Osteocyte (in vitro differentiated cells): ENCODE measurements at places on chromosomes 5 and 9.

- no peak for DNase-seq
These were observed 15.1 kb downstream of the ROPN1L start for GRCh38 chr5:10456583-10457420.

DNA sequence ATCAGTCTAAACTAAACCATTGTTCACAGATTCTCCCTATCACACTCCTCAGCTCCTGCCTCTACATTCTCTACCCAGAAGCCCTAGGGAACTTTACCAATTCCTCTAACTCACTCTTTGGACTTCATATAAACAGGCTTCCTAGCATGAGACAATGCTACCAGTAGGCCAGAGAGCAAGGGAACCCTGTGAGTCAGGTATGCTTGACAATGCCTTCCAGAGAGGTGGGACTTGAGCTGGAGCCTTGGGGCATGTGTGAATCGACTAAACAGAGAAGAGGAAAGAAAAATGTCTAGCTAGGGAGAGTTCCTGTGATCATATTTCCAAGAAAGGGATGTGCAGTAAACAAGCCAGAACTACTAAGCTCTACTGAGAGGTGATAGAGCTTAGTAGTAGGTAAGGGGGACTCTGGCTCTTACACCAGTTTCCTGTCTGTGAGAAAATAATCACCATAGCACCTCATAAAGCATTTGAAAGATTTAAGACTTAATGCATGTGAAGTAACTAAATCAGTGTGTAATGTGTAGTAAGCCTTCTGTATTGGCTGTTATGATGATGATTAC is 6.4 kb upstream of the RFK start:
- DNase-seq: no peak

- no peak for DNase-seq
These were observed 11.2 kb downstream of the IER5L start for GRCh38 chr9:129166623-129167557.

GRCh38 chr5:55402199-55402598 is 94.4 kb downstream of the MTREX start:
- DNase-seq: no peak

GRCh38 chr5:139133282-139133681 is 64.9 kb downstream of the SIL1 start:
- no peak for DNase-seq

GRCh38 chr5:110899566-110900412 is 161.0 kb downstream of the SLC25A46 start:
- DNase-seq: no peak

- DNase-seq: no peak
These were observed 26.3 kb downstream of the FAXDC2 start for GRCh38 chr5:154824070-154824469.

DNA sequence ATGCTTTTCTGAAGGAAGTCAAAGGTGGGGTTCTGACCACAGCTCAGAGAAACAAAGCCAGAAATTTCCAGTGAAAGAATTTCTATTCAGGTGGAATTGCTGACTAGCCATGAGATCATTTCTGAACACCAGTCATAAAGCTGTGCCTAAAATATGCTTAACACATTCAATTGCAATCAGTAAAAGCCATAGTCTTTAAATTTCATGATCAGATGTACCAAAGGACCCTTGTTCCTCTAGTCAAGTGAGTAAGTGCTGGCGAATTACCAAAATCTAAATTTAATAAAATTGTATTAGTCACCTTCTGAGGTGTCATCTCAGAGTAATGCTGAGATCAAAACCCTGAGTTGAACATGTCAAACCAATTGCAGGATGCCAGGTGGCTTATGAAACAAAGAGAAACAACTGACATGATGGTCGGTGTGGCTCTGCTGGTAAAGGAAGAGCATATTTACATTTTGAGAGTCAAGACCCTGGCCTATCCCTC is 334.2 kb upstream of the CCNH start:
- no peak for DNase-seq

DNA sequence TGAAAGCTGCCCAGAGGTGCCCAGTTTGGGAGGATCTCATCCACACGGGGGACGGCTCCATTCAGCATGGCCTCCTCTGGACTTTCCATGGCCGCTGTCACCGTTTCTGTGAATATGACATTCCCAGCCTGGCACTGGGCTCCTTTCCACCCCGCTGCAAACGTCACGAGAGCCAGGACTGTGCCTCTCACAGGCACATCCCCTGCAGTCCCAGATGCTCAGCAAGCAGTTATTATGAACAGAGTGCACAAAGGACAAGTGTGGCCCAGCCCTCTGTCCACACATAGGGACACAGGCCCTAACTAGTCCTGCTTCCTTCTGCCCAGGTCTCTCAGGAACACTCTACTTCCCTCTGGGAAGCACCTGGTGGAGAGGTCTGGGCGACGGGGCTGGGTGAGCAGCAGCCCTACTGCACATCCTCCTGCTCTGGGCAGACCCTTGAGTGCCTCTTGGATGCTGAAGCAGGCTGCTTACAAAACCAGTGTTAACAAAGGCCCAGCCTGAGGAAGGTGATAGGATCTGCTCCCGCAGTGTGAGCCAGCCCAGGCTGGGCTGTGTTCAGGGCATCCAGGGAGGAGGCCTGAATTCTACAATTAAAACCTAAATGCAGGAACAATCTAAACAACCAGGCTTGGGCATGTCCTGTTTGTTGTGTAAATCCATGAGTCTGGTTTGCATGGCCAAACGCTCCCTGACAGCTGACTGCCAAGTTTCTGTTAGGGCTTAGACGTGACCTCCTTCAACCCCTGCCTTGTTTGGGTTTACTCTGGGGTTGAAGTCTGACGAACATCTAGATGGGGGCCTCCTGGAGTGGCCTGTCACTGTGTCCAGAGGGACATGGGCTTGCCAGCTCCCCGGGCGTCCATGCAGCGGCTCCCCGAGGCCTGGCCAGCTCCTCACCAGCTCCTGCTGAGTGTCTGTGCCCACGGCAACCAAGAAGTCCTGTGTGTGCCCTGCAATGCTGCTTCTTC is 269.8 kb downstream of the GADD45G start:
- DNase-seq: peak; percentile 59

DNA sequence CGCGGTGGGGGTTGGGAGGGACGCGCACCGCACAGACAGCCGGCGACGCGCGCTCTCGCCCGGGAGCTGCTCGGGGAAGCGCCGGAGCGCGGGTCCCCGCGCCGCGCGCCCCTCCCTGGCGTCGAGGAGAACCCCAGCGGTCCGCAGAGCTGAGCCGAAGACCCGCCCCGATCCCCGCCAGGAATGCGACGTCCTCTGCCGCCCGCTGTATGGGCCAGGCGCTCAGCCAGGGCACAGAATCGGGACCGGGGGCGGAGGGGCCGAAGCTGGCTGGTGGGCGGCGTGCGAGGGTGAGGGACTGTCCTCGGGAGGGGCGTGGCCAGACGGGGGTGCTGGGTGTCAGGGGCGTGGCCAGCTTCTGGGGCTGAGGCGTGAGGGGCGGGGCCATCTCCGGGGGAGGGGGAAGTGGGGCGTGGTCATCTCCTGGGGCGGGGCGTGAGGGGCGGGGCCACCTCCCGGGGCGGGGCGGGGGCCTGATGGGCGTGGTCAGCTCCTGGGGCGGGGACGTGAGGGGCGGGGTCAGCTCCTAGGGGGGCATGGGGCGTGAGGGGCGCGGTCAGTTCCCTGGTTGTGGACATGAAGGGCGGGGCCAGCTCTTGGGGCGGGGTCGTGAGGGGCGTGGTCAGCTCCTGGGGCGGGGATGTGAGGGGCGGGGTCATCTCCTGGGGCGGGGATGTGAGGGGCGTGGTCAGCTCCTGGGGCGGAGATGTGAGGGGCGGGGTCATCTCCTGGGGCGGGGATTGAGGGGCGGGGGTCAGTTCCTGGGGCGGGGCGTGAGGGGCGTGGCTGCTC is 965 bp downstream of the PTGDS start:
- no peak for DNase-seq
